ENCODE measurements at places on chromosomes 7 and 10. TPM values are rescaled to one million over a fixed set of nuclear protein-coding genes. Genes with fewer than 3 reads are reported as not detected.

BBS9 gene
- total RNA-seq = 19.6 TPM

ANKRD61 gene
- total RNA-seq = 0.74 TPM

ARPC1B gene
- 85.4 TPM for total RNA-seq

GRB10 gene
- total RNA-seq = 54.3 TPM

ACTL6B gene
- not detected for total RNA-seq

HHEX gene
- 6.6 TPM for total RNA-seq

FAM180A gene
- 6.9 TPM for total RNA-seq

ZNF804B gene
- total RNA-seq = not detected

PLAC9 gene
- total RNA-seq = 14.7 TPM

SLC26A4 gene
- 1.0 TPM for total RNA-seq

NPSR1 gene
- total RNA-seq = not detected

MYH16 gene
- not detected for total RNA-seq

ITGB8 gene
- 50.3 TPM for total RNA-seq

HSPA12A gene
- 19.4 TPM for total RNA-seq

PRKG1 gene
- total RNA-seq = 2.7 TPM

TMEM176A gene
- total RNA-seq = 3.8 TPM

LEP gene
- total RNA-seq = not detected

All from prostate gland (tissue), 2 donors.